ENCODE measurements at places on chromosomes 13 and 19.

- DNase-seq: no peak
These were observed 29.1 kb downstream of the MYO9B start for GRCh38 chr19:17104679-17105078.

DNA sequence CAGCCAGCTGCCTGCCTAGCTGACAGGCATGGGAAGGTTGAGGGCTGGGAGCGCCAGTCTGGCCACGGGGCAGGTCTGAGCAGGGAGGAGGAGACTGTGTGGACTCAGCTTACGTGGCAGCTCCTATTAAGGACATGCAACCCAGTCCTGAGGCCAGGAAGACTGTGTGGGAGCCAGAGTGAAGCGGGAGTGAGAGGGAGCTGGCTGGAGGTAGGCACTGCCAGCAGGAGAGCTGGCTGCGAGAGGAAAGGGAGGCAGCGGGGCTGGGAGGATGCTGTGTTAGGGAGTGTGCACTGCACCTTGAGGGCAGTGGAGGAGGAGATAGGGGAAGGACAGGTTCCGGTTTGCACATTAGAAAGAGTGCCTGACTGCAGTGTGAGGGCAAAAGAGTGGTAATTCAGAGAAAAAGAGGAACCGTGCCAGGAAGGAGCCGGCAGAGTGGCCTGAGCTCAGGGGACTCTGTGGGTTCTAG lies 99.2 kb downstream of the SLC7A1 start:
- DNase-seq: no peak

DNA sequence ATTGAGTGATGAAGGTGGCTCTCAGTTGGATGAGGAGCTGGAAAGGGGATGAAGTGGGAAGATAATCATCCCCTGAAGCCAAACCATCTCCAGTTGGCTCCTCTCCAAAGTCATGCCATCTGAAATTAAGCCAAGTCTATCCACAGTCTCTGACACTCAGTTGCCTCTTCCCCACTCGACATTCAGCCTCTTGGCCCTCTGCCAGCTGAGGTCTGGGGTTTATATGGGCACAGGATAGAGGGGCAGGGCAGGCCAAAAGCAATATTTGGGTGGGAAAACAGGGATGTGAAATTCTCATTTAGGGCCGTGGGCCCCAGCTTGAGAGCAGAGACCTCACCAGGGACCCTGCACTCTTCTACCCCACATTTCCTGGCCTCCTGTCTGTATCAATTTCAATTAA lies 85.9 kb downstream of the SLITRK1 start:
- DNase-seq: no peak

- DNase-seq: no peak
These were observed 301.2 kb downstream of the ZNF536 start for GRCh38 chr19:30673336-30673735.

GRCh38 chr13:28942906-28943305 lies 122.8 kb downstream of the MTUS2 start:
- DNase-seq: no peak

GRCh38 chr13:59360108-59360507 lies 803.6 kb downstream of the DIAPH3 start:
- no peak for DNase-seq

DNA sequence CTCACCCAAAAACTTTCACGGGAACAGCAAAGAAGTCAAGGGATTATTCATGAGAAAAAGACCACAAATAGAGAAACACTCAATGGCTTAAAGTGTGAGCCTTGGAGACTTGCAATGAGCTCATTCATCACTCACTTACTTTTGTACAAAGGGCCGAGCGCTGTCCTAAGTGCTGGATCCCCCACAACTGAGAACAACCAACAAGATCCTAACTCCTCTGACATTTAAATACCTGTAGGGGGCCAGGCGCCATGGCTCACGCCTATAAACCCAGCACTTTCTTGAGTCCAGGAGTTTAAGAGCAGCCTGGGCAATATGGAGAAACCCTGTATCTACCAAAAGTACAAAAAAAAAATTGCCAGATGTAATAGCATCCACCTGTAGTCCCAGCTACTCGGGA lies 29.4 kb upstream of the ZNF507 start:
- no peak for DNase-seq

- DNase-seq: no peak
These were observed 22.5 kb downstream of the OBI1 start for GRCh38 chr13:78636495-78636894.

DNA sequence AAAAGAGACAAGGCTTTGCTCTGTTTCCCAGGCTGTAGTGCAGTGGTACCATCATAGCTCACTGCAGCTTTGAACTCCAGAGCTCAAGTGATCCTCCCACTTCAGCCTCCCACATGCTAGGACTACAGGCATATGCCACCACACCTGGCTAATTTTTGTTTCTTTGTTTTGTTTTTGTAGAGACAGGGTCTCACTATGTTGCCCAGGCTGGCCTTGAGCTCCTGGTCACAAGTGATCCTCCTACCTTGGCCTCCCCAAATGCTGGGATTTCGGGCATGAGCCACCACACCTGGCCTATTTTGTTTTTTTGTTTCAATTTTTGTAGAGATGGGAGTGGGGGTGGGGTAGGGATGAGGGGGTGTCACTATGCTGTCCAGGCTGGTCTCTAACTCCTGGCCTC lies 6.9 kb downstream of the WDR87 start:
- DNase-seq: no peak

- no peak for DNase-seq
These were observed 45.3 kb downstream of the POLR1D start for GRCh38 chr13:27666951-27667350.

GRCh38 chr13:43356567-43356966 lies 333.2 kb downstream of the DNAJC15 start:
- peak; percentile 11 for DNase-seq

DNA sequence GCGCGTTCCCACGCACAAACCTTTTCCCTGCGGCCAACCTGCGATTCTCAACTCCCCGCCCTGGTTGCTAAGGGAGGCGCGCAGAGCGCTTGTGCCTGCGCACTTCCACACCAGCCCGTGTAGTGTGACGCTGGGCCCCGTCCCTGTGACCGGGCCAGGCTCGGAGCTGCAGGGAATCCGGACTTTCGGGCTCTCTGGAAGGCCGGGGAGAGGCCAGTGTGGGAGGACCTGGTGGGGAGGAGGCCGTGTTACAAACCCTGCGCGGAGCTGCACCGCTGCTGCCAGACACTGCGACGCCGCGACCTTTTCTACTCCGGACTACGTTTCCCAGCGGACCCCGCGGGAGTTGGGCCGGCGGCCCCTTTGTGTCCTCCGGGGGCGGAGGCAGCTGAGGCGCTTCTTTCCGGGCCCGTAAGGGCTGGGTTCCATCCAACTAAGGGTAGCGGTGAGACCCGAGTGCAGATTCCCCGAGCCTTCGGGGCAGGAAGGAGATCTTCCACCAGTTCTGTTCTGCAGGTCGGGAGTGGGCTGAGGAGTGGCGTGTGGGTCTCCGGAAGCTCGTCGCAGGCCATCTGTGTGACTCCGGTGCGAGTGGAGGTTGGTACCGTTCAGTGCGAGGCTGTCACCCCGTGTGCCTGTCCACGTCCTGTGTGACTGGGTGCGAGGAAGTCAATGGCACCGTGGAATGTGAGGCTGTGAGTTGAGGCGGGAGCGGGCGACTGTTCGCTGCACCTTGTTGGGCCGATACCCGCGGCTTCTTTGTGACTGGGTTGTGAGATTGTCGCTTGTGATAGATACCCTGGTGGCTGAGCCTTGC lies at the start of gene ZNF570:
Gene ZNF570 (plus strand): TSS at position 396 of the 817 bp plus-strand sequence. CDS start 999 bp downstream, outside the sequence.
- DNase-seq: peak; percentile 51

GRCh38 chr19:11377237-11377636 lies 2.8 kb downstream of the SWSAP1 start:
- DNase-seq: peak; percentile 73

- DNase-seq: no peak
These were observed 599 bp downstream of the OLFM2 start for GRCh38 chr19:9935506-9936325.

DNA sequence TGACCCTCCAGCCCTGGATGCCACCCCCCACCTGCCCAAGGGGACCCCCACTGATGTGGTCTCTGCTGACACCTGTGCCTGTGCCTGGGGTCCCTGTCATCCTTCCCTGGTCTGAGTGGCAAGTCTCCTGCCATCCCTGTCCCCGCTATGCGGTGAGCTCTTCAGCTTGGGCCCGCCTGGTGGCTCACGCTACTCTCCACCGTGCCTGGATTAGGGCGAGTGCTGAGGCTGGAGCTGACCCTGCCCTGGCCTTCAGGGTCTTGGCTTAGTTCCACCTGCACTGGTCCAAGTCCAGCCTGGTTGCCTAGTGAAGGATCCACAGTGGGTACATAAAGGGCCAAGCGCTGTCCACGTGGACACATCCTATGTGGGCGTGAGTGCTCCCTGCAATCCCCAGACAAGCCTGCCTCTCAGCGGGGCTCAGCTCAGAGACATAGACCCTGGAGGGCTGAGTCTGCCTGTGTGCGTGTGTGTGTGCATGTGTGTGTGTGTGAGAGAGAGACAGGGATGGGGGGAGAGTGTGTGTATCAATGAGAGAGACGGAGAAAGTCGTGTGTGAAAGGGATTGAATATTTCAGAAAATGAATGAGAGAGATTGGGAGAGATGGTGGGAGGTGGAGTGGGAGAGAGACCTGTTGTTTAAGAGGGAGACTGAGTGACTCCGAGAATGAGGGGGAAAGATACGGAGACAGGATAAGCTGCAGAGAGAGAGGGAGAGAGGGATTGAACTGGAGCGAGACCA lies 22.1 kb downstream of the WTIP start:
- DNase-seq: no peak

DNA sequence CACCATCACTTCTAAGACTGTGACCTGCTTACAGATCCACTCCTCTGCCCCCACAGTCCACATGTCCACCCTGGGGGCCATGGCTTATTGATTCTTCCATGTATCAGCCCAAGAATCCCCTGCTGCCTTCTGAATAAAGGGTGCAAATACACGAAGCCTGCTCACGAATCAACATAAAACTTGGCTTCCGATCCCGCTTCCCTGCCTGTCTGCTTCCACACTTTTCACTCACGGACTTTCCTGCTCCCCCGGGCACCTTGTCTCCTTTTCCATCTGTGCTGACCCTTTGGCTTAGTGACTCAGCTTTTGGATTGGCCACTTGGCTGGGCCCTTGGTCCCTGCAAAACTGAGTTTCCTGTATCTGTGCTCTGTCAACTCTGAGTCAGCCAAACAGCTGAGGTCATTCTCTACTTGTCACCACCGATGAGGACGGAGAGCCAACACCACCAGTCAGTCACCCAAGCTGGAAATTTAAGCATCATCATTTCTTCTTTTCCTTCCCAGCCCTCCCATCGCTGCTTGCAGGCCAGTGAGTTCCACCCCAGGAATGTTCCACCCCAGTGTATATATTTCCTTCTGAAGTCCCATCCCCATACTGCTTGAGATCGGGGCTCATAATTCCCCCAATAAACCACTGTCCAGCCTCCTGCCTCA lies 11.4 kb upstream of the USP12 start:
- peak; percentile 46 for DNase-seq

GRCh38 chr19:28388988-28389387 lies 824.0 kb downstream of the UQCRFS1 start:
- DNase-seq: no peak

DNA sequence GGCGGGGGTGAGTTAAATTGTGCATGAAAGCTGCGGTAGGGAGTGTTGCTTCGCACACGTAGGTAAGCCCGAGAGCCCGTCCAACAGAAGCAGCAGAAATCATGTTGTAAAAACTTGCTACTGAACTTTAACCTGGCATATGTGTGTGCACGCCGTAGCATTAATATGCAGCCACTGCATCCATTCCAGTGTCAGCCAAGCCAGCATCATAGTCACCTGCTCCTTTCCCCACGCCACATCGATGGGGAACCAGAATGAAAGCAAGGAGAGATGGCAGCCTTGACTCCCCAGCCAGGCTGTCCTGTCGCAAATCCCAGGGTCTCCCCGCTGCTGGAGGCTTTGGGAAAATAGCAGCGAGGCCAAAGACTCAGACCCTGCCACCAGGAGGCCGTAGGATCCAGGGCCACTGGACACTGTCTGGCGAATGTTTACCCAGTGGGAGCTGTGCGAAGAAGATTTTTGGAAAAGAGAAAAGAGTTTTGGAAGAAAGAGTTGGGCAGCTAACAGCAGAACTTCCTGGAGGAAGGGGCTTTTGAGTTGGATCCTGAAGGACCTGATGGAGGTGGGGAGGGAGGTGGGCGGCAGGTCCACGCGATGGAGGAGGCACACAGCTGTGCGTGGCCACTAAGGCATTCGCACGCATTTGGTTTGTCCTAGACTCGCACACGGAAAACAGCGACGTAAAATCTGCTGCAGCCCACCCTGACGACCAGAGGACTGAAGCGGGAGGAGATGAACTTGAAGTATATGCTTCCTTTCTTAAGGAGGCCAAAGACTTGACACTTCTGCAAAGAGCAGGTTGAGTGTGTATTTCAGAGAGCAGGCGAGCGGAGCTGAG lies 48.7 kb upstream of the RANBP3 start:
- DNase-seq: no peak

- DNase-seq: no peak
These were observed at the start of gene FBXO17 for GRCh38 chr19:38975214-38975860. Gene FBXO17, minus strand, starts transcription at chr19:38975742. Its CDS starts 25,423 bp downstream, at chr19:38950319.

GRCh38 chr13:79907527-79907926 lies 426.6 kb downstream of the NDFIP2 start:
- no peak for DNase-seq

- DNase-seq: no peak
These were observed 554.1 kb upstream of the MIR17HG start for GRCh38 chr13:90793261-90793820.

- DNase-seq: no peak
These were observed 34.9 kb upstream of the FXYD3 start for GRCh38 chr19:35080613-35081170.

- no peak for DNase-seq
These were observed at the start of gene EDNRB for GRCh38 chr13:77918391-77919245. Gene EDNRB, minus strand, starts transcription at chr13:77918831. Its CDS starts 258 bp downstream, at chr13:77918573.

- DNase-seq: no peak
These were observed 1.6 kb downstream of the ESD start for GRCh38 chr13:46795321-46795720.

DNA sequence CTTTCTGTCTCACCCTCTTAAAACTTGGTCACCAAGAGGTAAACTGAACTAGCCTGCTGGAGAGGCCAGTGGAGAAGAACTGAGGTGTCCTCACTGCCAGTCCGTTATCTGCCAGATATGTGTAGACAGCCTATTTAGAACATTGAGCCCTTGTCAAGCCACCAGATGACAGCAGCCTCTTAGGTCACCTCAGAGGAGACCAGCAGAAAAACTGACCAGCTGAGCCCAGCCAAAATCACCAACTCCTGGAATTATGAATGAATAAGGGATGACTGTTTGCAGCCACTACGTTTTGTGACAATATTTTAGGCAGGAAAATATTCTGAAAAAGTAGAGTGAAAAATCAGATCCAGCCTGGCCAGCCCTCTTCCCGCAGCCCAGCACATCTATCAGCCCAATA lies 513.9 kb downstream of the DCT start:
- no peak for DNase-seq

DNA sequence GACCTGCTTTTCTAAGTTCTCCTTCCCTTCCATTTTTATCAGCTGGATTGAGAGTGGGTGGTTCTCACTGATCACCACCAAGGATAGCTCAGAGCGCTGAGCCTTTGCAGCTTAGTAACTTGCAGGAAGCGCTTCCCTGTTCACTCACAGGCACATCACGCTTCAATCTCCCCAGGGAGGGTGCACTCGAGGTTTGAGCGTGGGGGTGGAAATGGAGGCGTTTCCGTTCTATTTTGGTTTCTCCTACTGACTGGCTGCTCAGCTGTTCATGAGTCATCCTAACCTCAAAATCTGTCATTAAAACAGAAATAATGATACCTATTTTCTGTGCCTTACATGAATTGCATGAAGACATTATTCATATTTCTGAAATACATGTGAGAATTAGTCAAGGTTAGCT lies 292.1 kb downstream of the SPRY2 start:
- DNase-seq: peak; percentile 89

Measured in AG09309 (cell line).